C1 segment of cervical spinal cord (tissue), 14 donors: ENCODE measurements at places on chromosomes 2 and 18.

- no peak for DNase-seq
Measured at GRCh38 chr2:96565111-96565510, 28.6 kb downstream of the ARID5A start.

DNA sequence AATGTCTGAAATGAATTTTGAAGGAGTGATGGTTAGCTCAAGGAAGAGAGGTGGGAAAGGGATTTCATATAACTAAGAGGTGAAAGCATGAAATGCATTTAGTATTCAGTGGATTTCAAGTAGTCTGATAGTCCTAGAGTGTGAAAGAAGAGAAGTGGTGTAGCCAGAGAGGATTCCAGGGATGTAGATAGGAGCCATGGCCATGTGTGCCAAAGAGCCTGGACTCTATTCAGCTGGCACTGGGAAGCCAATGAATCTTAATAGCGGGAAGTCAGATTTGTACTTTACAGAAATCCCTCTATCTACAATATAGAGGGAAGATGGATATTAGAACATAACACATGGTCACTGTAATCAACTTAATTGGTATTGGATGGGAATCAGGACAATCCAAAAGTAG is 8.3 kb upstream of the BOLL start:
- DNase-seq, result no peak

DNA sequence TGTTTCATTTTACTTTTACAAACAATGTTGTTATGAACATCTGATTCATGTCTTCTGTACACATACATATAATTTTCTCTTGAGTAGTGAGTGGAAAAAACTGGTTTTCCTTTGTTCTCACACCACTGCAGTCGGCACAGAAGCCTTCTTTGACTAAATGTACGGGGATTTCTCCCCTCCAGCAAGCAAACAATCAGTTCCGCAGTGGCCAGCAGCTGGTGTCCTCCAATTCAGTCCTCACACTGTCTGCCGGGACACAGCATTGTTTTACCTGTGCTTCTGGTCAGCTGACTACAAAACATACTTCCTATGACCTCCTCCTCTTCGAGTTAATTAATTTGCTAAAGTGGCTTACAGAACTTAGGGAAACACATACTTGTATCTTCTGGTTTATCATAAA is 202.8 kb downstream of the WDR7 start:
- DNase-seq, result no peak

DNA sequence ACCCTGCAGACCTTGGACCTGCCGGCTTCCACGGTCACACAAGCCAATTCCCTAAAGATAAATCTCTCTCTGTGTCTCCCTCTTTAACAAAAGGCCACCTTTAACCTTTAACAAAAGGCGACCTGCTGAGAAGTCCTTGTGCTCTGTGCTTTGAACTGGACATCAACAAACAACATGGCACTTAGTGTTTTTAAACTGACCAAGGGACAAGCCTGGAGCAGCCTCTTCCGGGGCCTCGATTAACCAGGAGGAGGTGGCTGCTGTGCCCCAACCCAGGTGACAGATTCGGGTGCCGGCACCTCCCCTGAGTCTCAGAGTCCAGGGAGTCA is 135.3 kb downstream of the RTP5 start:
- no peak for DNase-seq

DNA sequence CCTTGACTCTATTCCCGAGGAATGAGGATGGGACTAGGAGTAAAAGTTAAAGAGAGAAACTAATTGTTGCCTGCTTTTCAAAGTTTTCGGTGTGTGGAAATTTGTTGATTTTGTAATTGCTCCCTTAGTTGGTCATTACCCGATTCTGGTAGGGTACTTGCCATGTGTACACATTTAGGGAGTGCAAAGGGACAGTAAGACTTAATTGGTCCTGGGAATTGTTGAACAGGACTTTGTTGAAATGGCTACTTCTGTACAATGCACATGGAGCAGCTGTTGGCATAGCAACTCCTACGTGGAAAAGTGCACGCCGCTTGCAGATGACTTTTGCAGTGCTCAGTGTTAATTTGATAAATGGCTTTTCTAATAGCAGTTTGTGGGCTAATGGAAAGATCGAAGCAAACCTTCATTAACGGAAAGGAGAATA is 22.9 kb downstream of the EPAS1 start:
- DNase-seq, result no peak

DNA sequence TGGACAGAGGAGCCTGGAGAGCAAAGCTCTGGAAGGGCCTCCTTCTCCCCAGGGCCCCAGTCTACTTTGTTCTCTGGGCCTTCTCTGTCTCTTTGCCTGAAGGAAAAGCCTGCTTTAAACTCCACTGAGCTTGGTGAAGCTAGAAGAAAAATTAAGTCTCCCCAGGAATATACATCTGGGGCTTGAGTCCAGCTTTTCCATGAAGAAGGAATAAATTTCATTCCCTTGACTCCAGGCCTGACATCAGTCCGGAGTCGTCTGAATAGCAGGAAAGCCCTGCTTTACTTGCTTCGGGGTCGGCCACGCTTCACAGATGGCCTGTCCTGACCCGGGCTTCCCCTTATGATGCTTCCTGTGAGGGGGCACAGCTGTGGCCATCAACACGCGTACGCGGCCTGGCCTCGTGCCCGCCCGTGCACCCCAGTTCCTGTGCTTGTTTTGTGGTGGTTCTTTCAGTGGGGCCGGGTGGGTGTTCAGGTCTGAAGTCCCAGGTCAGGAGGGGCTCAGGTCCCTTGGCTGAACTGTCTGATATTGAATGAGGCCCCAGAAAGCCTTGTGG is 73.6 kb downstream of the ACOXL start:
- no peak for DNase-seq

GRCh38 chr2:10311736-10312135 is 9.0 kb downstream of the HPCAL1 start:
- DNase-seq, result no peak

- no peak for DNase-seq
Measured at GRCh38 chr2:71783815-71784214, 330.5 kb downstream of the DYSF start.
